ENCODE measurements at places on chromosomes 7 and 10.
A peak's percentile ranks its signal among the peaks of the same experiment; 100 is the strongest.

- peak; percentile 34 for DNase-seq
These were observed 10.6 kb downstream of the RPA3 start for GRCh38 chr7:7707806-7708205.

DNA sequence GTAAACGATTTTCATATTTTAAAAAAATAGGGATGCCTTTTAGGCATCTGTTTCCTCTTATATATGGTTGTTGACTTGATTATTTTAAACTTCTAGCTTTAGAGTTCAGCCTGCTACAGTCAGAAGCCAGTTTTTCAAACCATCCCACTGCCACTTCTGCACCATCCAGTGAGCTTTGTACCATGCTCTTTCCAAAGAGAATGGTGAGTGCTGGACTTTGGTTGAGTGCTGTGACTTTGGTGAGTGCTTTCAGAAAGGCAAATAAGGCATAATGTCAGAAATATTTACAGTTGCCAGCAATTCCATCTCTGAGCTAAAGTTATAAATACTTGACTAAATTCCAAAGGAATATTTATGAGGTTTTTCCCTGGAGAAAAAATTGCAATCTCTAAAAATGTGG, 117.4 kb downstream of the IPMK start:
- no peak for DNase-seq

GRCh38 chr10:35516102-35516670, 89.0 kb upstream of the GJD4 start:
- DNase-seq, result peak; percentile 34

GRCh38 chr10:50417486-50417885, 166.2 kb upstream of the ASAH2 start:
- no peak for DNase-seq

GRCh38 chr7:64046041-64046389, 781 bp downstream of the ZNF727 start:
- no peak for DNase-seq

- DNase-seq, result peak; percentile 60
These were observed 172.7 kb downstream of the NEURL1 start for GRCh38 chr10:103666087-103666761.

- DNase-seq, result no peak
These were observed 16.2 kb downstream of the NCOA4 start for GRCh38 chr10:46014206-46014605.

GRCh38 chr7:19958309-19958896, 185.0 kb upstream of the TMEM196 start:
- DNase-seq, result peak; percentile 84

- peak; percentile 82 for DNase-seq
These were observed 13.5 kb downstream of the PTPN12 start for GRCh38 chr7:77550586-77550985.

- peak; percentile 23 for DNase-seq
These were observed 280.5 kb downstream of the KIF20B start for GRCh38 chr10:89981891-89982290.

DNA sequence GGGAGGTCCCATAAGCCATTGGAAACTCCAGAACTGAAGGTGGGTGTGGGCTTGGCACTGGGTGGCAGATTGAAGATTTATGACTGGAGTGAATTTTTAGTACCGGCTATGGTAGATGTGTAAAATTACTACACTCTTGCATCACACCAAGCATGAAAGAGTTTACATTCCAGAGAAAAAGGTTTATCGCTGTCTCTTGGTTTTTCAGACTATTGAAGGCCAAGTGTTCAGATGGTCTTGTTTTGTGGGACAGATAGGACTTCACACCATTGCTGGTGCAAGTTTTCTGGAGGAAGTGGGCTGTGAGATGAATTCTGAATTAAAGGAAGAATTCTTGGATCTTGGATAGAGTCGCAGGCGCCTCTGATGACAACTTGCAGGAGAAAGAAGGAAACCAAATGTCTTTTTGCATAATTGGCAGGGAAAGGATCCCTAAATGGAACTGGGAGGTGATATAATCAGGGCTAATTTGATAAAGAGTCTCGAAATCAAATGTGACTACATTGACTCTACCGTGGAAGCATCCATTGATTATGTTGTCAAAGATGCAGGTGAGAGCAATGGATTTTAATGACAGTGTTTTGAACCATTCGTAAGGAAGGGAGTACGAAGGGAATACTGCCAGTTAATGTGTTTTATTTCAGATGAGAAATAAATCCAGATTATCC, 14.2 kb upstream of the NMT2 start:
- DNase-seq, result peak; percentile 93

DNA sequence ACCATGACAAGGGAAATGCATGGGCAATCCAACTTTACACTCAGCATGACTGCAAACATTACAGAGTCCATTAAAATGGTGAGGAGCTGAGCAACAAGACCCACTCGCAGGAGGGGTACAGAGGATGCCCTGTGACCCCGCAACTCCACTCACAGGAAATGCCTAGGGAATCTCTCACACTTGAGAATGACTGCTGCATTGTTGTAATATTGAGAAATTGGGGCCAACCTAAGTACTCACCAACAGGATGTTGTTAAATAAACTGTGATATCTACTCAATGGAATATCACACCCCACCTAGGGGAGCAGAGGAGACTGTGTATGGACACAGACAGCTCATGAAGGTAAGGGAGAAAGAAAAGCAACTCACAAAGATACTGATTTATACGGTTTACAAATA, 53.4 kb upstream of the CAMK2B start:
- DNase-seq, result peak; percentile 86

DNA sequence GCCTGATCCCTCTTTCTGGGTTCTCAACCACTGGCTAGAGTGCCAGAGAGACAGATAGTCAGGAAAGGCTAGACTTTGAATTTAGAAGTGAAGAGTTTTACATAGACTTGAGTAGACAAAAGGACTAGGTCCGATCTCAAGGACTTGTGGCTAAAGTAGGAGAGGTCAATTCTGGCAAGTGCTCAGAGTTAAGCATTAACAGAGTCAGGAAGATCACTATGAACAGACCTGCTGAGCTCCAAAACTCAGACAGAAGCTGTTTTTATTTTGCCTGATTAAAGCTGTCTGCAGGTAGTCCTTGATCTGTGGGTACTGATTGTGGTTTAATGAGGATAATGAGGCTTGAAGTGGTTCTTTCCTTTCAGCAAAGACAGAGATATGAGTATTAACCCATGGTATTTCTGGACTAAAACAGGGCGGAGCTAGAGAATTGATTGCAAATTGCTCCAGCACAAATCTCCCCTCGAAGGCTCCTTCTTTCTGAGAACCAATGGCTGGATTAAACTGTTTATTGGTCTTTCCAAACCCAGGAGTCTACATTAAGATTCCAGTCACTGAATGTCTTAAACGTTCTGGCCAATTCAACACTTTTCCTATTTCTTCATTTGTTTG, 423.2 kb downstream of the IPMK start:
- DNase-seq, result no peak

DNA sequence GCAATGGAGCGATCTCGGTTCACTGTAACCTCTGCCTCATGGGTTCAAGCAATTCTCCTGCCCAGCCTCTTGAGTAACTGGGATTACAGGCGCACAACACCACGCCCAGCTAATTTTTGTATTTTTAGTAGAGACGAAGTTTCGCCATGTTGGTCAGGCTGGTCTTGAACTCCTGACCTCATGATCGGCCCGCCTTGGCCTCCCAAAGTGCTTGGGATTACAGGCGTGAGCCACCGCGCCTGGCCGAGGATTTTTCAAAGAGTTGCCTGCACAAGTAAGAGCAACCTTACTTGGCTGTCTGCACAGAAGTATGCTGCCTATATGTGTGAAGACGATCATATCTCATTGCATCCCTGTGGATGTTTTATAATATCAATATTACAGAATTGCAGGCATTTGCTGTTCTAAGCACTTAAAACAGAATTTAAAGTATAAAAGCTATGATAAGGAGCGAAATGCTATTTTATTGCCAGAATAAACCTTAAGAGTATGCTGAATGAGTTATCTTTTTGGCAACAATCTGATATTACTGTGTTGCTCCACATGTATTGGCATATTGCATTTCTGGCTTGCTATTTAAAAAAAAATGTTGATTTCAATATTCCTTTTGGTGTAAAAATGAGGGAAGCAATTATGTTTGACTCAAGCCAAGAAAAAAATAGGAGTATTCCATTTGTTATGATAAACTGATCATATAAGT, 379.4 kb upstream of the SEMA3D start:
- peak; percentile 15 for DNase-seq

DNA sequence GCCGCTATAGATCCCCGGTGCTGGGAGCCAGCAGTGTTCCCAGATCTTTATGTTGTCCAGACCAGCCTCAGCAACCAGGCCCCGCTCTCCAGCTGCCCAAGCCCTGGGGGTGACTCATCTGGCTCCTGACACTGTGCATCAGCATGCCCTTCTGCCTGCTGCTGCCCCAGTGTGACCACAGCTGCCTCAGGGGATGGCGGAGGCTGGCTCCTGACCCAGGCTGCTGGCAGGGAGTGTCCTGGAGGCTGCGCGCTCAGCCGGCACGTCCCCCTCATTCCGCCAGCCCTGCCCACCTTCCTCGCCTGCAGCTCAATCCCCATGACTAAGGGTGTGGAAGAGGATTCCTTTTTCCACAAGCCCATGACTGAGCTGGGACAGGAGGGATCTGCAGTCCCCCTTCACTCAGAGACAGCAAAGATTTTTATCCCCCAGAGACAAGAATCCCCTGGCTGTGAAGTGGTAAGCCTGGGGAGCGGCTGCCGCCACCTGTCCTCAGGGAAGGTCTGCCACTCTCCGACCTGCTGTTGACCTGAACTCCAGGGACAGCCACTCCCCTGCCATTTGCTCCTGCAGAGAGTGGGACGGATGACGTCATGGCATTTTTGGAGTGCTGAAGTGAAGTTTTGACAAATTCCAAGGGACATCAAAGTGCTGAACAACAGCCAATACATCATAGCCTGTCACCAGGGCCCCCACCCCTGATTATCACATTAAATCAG, 182.8 kb upstream of the BMPER start:
- DNase-seq, result peak; percentile 52

DNA sequence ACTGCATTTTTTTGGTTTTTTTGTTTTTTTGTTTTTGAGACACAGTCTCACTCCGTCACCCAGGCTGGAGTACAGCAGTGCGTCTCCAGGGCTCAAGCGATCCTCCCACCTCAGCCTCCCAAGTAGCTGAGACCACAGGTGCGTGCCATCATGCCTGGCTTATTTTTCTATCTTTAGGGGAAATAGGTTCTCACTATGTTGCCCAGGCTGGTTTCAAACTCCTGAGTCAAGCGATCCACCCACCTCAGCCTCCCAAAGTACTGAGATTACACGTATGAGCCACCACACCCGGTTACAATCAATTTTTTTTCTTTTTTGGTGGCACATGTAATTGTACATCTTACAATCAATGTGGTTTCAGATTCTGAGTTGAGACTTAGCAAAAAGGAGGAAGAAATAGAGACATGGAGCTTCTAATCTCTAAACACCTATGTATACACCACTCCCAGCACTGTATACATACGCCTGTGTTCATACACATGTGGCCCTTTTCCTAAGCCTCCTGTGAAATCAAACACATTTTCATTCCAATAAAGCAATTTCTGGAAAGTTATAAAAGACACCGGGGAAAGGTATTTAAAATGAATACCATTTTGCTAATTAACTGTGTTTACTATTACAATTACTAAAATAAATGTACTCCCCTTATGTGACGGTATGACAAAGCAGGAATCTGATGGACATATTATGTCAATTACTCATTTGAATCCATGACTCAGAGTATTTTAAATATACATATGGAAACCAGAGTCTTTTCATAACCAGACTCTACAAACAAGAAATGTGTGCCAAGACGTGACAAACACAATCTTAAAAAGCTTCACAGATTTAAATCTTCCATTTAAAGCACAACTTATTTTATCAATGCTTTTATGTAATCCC, 40.9 kb downstream of the SMURF1 start:
- peak; percentile 70 for DNase-seq
